T-cell (primary cell): ENCODE measurements at places on chromosomes 5 and 9.

DNA sequence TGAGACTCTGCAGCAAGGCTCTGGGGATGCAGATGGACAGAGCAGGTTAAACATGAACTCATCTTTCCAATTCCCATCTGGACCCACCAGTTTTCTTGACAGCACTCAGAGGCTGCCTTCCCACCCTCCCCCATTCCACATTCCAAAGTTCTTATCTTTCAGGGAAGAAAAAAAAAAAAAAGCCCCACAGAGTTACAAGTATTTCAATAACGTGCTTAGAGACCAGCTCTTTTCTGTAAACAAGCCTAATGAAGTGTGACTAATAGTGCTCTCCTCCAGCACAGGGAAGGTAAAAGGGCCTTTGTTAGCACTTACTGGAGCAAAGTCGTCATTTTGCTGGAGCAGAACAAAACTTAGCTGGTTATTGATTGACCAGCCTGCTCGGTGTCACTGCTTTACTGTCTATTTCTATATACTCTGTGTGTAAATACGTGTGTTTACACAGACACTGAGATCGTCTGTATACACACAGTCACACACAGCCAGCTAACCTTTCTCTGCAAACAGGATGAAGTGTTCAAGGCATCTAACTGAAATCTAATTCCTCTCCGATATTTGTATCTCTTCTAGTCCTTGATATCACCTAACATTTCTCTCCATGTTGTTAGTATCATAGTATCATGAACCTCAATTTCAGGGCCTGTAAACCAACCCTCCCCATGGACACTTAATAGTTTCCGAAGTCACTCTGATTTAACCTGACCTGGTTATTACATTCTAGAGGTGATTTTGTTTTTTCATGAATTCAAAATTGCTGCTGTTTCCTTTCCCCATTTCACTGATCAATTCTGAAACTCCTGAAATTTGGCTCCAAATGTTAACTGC lies 84.9 kb downstream of the ZNF608 start:
- DNase-seq = no peak

- DNase-seq = no peak
Measured at GRCh38 chr9:119003201-119003611, 366.0 kb downstream of the BRINP1 start.

- DNase-seq = no peak
Measured at GRCh38 chr5:126568206-126568755, 26.7 kb downstream of the ALDH7A1 start.

- DNase-seq = no peak
Measured at GRCh38 chr9:115888131-115888530, 265.5 kb upstream of the PAPPA start.

GRCh38 chr5:626850-627249 lies 14.7 kb downstream of the CEP72 start:
- DNase-seq = no peak

DNA sequence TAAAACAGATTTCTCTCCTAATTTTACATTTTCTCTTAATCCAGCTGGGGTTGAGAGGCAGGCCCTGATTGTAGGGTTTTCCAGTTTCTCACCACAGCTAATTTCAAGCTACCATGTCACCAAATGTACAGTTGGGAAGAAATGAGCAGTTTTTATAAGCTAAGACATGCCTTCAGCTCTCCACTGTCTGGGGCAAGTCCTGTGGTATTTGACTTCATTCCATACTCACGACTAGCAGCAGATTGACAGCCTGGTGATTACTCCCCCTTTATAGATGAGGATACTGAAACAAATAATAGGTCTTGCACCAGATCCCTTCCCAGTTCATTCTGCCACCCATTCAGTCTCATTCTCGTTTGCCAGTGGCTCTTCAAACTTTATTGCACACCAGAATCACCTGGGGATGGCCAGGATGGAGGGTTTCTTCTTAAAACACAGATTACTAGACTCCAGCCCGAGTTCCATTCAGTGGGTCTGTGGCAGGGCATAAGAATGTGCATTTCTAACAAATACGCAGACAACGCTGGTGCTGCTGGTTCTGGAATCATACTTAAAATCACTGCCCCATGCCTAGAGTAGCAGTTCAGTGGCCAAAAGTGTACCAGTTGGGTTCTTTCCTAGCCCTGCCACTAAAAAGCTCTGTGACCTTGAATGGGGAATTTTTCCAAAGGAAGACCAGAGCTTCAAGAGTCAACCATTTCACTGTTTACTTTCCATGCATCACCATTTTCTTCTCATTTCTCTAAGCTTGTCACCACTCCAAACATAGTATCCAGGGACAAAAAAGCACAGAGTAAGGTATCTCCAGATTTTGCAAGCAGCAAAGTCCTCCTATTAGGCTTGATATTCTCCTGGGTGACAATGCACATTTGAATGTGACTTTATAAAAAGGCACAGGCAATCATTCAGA lies 64.3 kb downstream of the CSNK1A1 start:
- DNase-seq = no peak

- DNase-seq = no peak
Measured at GRCh38 chr5:27083449-27084415, 45.3 kb upstream of the CDH9 start.

- no peak for DNase-seq
Measured at GRCh38 chr5:111836426-111836825, 79.4 kb upstream of the NREP start.

DNA sequence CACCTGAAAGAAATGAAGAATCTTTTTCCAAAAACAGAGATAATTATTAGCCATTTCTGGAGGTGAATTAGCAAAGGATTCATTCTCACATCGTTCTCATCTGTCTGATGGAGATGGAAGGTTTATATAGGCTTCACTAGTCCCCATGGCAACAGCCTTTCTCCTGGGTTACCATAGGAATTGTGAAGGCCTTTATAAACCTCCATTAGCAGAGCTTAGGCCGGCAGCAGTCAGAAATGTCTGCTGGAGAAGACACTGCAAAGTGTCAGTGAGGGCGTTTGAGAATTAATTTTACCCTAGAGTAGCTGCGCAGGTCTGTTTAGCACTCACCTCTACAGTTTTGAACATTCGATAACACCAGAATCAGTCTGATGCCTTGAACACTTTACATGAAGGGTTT lies 290.4 kb upstream of the NR4A3 start:
- no peak for DNase-seq

GRCh38 chr5:129773376-129773775 lies 25.5 kb downstream of the MINAR2 start:
- DNase-seq = no peak

DNA sequence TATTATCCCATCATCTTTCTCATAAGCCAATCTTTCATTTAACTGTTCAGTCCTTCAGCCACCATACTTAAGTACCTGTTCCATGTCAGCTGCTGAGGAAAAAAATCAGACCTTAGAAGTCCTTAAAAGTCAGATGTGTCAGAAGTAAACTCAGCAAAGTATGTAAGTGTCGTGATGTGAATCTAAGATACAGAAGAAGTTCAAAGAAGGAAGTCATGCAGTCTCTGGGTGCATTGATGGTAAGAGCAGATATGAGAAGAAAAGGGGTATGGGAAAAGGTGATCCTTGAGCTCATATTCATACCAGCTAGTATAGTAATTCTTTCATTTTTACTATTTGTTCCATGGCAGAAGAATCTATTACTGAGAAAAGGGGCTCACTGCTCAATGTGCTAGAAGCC lies 259.4 kb upstream of the CD180 start:
- DNase-seq = no peak

GRCh38 chr5:123036391-123037103 lies at the start of gene PPIC:
Gene PPIC, minus strand, starts transcription at chr5:123036725. Its CDS starts 100 bp downstream, at chr5:123036625.
- DNase-seq = no peak

DNA sequence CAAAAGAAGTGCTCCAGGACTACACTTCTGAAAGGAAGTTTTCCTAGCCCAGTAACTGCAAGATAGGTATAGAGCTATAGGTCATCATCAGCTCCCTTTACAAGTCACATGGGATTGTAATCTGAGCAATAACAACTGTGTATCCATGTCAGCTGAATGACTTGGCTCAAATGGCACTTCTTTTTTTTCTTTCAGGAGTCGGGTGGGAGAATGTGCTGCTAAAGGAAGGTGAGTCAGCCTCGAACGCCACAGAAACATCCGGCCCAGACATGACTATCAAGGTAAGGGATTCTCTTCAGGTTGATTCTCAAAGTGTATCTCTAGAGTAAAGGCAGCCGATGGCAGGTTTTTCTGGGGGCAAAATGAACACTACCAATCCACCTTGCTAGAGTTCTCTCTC lies 192.2 kb downstream of the C9orf152 start:
- no peak for DNase-seq

- no peak for DNase-seq
Measured at GRCh38 chr5:151490627-151491026, 43.2 kb downstream of the SLC36A1 start.

DNA sequence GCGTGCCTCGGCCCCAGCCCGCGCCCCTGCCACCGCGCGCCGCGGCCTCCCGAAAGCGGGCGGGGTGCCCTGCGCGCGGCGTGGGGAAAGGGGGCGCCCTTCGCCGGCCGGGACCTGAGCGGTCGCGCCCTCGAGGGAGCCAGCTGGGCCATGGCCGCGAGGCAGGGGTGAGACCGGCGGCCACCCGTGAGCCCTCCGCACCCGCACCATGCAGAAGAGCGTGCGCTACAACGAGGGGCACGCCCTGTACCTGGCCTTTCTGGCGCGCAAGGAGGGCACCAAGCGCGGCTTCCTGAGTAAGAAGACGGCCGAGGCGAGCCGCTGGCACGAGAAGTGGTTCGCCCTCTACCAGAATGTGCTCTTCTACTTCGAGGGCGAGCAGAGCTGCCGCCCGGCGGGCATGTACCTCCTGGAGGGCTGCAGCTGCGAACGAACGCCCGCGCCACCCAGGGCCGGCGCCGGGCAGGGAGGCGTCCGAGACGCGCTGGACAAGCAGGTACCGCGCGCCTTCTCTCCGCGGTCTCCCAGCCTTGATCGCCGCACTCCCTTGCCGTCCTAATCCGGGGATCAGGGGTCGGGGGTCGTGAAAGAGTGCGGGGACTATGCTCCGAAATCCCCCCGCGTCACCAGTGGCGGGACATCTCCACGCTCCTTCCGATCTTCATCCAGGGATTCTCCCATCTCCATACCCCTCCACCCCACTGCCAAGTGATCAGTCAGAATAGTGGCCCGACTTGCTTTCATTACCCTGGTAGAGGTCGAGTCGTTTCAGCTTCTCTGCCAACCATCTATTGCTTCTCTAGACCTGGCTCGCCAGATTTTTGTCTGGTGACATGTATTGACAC lies 590 bp downstream of the RASGRF2 start:
- DNase-seq = peak; percentile 29

- no peak for DNase-seq
Measured at GRCh38 chr9:93952784-93953495, 2.2 kb downstream of the BARX1 start.

GRCh38 chr5:171483551-171484135 lies 64.2 kb downstream of the FGF18 start:
- DNase-seq = no peak

DNA sequence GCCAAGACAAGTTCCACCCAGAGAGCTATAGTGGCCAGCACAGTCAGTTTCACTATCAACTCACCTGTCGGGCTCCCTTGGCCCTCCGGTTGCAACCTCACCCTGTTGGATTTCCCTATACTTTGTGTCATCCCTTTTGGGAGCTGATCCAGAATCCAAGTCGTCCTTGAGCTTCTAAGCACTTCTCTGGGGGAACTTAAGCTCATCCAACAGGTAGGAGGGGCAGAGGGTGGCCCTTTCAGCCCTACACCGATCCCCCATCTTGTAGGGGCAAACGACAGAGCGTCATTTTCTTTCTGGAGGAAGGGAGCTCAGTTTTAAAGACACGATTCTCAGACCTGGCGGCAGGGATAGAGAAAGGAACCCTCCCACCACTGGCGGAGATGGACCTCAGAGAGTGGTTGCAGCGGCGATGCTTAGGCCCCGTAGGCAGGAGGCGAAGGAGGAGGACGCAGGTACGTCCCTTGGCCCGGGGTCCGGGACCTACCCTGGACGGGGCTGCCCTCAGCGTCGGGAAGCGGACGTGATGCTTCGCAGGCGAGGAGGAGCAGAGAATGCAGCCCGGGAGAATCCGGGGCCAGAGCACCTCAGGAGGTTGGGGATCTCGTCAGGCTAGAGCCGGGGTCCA lies 519 bp downstream of the ZER1 start:
- peak; percentile 13 for DNase-seq

- DNase-seq = no peak
Measured at GRCh38 chr9:115035841-115036612, 81.9 kb downstream of the TNC start.

DNA sequence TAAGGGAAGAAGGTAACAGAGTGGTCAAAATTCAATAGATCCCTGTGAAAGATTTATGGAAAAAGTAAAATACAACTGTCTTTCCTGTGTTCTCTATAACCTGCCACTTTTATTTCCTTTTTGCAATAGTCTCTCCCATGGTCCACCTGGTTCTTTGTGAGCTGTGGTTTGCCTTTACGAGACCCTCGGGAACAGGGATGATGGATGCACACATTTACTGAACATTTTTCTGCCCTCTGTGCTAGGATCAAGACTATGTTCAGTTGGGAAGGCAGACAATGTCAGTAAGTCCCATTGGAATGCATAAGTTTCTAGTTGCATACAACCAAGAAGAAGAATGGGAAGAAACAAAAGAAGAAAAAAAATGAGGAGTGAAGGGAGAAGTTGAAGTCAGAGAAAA lies 281.2 kb downstream of the TRPM3 start:
- DNase-seq = no peak

DNA sequence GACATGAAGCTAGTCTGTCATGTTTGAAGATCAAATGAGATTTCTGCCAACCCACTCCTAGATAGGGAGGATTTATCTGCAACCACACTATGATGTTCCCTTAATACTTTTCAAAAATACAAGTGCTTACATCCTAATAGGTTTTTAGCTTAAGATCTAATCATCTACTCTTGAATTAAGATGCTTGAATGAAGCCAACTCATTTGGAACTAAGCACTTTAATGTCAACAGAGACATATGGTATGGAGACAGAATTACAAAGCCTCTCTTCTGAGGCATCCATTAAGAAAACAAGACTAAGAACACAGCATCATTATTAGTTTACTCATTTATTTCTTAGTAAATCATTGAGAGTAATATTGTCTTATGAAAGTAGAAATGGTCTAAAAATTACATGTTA lies 139.3 kb upstream of the NFIB start:
- no peak for DNase-seq

DNA sequence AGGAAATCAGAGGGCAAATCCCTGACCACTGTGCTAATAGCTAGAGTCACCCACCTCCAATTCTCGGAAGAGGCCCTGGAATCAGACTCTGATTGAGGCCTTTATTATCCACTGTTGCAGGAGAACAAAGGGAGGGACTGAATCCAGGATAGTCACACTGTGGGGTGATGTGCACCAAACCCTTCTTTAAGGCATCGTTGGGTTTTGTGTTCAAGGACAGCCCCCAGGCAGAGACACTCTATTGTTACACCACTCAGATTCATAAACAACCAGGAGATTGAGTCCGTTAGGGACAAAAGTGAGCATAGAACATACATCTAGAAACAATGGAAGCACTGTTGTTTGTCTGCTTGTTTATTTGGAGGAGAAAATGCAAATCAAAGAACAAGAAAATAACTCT lies 124.6 kb upstream of the TBCA start:
- DNase-seq = no peak

DNA sequence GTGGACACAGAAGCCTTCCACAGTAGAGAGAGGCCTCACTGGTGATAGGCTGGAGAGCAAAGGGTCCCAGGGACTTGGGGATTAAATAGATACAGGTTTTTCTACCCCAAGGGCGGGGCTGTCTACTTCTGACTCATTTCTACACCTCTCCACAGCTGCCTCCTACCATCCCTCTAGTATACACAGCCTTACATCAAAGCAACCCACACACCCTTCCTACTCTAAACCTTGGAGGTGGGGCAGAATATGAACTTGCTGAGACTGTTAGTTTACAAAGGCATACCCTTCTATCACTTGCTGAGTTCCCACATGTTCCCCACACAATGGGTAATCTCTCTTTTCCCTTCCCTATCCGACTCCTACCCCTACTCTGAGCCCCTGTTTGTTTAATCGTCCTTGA lies 19.9 kb upstream of the PCA3 start:
- no peak for DNase-seq
